ENCODE measurements at places on chromosomes 4 and X.

DNA sequence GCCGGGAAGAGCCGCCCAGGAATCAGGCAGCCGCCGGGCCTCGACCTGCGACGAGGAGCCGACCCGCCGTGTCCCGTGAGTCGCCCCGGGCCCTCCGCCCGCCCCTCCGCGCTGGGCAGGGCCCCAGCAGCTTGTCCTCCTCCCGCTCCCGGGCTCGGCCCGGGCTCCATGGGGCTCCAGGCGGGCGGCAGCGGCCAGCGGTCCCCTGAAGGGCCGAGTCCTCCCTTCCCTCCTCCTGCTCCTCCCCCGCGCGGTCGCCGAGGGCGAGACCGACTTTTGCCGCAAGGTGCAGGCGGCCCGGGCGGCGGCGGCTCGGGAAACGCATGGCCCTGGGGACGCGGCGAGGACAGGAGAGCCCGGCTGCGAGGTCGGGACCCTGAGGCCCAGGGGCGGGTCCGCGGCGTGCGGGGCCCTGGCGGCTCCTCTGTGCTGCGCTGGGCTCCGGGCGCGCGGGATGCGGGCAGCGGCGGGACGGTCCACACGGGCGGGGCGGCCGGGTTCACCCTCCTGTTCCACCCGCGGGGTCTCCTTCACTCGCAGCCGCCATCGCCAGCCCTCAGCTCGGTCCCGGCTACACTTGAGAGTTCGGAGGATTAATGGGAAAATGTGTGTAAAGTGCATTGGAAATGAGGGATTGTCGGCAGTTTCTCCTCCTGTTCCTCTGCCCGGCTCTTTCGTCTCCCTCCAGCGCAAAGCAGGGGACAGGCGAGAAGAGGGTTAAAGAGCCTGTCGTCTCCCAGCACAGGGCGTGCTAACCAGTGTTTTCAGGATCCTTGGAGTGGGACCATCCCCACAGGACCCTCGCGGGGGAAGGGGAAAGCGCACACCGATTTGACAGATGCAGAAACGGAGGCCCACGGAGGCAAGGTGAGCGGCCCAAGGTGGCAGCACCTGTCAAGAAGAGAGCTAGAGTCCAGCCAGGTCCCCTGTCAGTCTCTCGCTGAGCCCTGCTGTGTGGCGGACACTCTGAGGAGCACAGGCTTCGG lies 16.6 kb upstream of the ZNF718 start:
- DNase-seq, result no peak

DNA sequence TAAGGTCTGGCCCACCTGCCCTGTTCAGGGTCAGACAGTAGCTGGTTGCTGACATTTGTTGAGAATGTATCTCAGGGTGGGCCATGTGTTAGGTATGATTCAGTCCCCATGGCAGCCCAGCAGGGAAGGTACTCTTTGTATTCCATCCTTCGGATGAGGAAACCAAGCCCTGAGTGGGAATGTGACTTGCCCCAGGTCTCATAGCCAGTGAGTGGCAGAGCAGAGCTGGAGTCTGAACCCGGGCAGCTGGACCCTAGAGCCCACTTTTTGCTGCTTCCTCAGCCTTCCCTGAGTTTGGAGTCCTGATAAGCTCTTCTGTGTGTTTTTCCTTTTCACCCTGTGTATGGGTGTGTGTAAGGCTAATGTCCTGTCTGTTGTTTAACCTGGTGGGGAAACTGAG lies 21.6 kb upstream of the UBA1 start:
- no peak for DNase-seq

DNA sequence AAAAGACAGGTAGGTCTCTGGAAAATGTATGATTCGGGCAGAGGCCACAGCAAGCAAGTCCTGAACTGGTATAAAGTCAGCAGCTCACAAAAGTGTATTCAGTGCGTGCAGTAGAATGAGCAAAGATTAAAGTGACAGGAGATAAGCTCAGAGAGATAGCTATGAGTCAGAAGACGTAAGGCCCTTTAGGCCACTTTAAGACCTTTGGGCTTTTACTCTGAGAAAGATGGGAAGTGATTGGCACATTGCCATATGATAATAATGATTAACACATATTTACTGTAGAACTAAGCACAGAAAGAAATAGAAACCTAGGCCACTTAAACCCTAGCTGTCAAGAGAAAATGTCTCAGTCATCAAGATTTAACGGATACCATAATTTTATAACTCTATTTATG lies 51.7 kb downstream of the TBCK start:
- DNase-seq, result no peak

DNA sequence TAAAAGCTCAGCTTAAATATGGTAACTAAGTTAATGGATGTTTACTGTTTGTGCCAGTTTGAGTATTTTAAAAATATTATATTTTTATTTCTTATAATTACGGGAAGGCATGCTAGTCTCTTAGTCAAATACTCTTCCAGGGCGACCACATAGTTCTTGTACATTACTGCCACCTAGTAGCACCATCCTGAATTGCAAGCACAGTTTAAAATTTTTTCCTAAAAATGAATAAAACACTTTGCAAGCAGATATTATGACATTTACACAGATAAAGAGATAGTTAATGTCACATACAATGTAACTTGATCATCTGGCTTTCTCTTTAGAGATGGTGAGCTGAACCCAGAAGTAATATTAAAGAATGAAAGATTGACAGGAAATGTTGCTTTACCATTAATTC lies 11.5 kb downstream of the NDP start:
- no peak for DNase-seq

- DNase-seq, result peak; percentile 94
These were observed at the start of gene RTL5 for GRCh38 chrX:72131317-72132294. Gene RTL5, minus strand, starts transcription at chrX:72131915.

GRCh38 chrX:11580789-11581188 lies 84.9 kb downstream of the ARHGAP6 start:
- no peak for DNase-seq
